Right cardiac atrium (tissue), 5 donors: ENCODE measurements at places on chromosomes 2 and 18.

DNA sequence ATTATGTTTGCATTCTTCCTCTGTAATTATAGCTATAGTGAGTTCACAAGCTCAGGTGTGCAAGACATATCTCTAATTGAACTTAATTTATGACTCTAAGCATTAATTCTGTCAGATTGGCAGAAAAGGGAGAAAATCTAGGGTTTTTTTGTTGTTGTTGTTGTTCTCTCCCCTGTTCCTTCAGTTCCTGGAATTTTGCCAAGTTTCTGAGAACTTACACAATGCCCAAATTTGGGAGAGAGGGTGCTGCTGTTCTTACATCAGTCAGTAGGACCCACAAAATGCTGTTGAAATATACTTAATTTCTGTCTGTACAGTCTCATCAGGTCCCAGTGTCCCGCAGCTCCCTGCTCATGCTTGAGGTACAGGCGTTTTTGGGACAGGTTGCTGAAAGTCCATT, 221.8 kb upstream of the RBMS1 start:
- no peak for DNase-seq

DNA sequence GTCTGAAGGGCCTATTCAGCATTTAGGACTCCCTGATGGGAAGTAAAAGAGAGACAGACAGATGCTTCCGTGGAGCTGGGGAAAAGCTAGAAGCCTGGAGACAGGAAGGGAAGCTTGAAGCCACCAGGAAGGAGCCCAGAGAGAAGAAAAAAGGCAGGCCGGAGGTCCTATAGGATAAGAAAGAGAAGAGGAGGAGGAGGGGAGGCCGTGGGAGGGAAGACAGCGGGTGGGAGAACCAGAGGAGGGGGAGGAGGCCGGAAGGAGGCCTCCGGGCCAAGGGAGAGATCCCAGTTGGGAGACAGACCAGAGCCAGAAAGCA, 107.1 kb upstream of the PKDCC start:
- peak; percentile 76 for DNase-seq

DNA sequence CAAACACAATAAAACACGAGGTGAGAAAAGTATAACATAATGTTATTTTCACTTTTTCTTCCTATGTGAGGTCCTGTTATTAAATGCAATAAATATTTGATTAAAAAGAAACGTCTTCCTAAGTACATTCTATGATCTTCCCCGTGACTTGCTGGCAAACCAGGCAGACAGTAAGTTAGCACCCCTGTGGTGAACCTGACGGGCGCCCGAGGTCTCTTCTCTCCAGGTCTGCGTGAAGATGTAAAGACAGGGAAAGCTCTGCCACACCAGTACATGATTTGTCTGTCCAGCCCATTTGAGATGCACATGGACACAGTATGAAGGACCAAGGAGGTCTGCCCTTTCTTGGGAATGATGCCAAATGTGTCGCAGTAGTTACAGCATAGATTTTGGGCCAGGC, 57.6 kb downstream of the PTH2R start:
- no peak for DNase-seq

DNA sequence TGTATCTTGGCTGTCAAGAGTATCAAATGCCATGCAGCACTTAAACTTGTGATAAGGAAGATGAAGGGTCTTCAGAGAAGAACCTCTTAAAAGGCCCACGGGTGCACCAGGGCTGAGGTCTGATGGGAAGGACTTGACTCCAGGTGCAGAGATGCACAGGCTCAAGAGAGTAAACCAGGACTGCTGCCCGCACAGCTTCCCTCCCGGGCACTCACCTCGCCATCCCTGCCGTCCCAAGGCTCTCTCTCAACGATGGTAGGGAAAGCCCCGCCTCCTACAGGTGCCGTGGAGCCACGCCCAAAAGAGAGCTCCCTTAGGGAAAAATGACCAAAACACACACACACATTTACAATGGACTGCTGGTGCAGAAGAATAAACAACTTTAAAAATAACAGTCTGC, 27.9 kb downstream of the PDIA6 start:
- no peak for DNase-seq

DNA sequence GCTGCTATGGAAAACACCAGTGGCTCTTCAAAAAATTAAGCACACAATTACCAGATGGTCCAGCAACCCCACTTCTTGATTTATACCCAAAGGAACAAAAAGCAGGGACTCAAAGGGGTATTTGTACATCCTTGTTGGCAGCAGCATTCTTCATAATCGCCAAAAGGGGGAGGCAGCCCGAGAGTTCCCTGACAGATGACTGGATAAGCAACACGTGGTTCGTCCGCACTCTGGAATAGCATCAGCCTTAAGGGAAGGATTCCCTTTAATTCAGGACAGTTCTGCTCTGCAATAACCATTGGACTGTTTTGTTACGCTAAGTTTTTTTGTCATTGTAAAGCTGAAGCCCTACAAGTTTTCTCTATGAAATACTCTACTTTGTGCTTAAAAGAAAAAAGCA, 76.7 kb upstream of the TWIST2 start:
- DNase-seq, result no peak

- DNase-seq, result no peak
Measured at GRCh38 chr2:236712304-236712703, 142.7 kb downstream of the ACKR3 start.

GRCh38 chr2:238942726-238943300, 94.9 kb downstream of the TWIST2 start:
- DNase-seq, result no peak

DNA sequence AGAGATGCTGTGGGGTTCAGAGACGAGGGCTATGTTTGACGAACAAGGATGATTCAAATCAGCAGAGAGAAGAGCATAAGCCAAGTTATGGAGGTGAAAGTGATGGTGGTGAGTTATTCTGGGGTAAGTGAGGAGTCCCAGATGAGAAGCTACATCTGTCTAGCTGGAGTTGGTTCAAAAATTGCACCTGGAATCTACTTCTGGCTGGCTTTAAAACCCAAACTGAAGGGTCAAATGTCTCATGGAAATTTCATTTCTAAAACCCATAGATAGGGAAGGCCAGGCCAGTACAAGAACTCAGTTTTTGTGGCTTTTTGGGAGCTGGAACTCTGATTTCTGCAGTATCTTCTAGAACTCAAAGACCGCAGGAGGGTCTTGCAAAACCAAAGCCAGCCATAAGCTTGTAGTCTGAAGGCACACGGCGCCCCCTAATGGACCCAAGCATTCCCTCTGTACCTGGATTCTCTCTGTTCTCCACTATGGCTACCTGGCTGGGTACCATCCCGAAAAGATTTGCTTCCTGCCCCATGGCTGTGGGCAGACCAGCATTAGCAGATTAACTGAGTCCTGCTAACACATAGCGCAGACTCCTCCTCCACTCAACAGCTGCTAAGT, 229.1 kb upstream of the SLC14A2 start:
- DNase-seq, result no peak

DNA sequence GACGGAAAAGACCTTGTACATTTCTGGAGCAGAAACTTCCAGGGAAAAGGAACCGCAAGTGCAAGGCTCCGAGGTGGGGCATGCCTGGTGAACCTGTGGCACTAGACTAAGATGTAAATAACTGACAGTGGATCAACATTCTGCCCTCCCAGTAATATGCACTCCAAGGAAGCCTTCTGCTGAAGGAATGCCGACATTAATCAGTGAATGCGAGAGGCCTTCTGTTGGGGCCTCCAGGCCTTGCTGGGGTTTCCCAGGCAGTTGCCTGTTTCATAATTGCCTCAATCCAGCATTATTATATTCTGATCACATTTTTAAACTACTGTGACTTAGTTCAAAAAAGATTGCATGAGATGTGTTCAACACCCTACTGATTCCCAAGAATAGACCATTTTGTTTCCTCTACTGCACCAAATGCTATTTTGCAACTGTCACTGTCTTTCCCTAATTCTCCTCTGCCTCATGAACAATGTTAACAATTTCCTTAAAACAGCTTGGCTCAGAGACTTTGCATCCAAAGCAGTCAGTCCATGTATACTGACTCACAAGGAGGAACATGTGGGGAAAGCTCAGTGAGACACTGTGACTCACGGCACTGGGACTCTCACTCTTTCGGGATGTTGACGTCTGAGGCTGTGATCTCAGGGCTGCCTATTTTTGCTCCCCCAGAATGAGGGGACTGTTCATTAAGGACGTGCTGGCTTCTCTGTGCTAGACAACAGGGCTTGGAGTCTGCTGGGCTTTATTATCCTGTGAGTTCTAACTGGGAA, 10.5 kb upstream of the DSG2 start:
- DNase-seq, result no peak

GRCh38 chr2:134869946-134870736, 31.7 kb downstream of the ACMSD start:
- peak; percentile 63 for DNase-seq

DNA sequence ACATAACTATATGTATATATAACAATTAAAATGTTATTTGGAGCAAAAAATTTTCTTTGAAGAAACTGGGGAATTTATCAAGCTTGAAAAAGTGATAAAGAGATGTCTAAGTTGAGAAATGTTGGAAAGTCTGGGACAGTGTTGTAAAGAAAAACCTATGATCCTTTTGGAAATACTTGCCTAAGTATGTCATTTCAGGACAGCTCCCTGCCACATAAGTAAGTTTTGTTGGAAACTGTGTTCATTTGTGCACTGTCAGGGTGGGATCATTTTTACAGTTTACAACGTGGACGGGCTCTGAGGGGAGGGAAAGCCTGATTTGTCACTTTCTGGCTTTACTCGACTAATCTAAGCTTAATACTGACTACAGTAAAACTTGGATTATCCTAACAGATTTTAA, 10.4 kb upstream of the COL3A1 start:
- no peak for DNase-seq

GRCh38 chr18:3513481-3513880, 63.5 kb downstream of the TGIF1 start:
- no peak for DNase-seq

DNA sequence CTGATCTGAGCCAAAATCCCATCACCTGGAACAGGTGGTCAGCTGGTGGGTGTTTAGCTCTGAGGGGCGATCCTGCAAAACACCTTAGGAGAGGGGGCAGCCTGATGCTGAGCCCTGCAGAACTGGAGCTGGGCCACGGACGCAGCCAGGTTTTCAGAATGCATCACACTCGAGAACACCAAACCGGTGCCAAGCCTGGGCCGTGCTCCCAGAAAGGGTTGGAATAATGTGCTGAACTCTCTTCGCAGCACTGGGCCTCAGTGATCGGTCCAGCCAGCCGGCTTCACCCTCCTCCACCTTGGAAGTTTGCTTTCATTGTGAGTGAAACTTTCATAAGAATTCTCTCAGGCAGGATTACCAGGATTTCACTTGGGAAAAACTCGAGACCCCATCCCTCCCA, 56.5 kb upstream of the TTC39C start:
- DNase-seq, result peak; percentile 96

DNA sequence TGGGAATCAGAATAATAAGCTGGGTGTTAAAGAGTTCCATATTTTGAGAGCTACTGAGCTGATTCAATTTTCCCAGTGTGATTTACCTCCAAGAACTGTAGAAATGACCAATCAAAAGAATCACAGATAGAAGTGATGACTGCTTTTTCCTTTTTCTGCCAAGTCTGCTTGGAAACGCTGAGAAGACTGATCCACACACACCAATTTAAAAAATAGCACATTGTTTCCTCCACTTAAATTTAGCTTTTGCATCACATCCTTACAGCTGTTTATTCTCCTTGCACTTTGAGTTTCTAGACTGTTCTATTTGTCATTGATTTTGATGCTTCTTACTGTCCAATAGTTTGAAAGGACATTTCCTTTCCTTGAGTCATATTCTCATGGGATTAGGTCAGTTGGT, 590.3 kb upstream of the CHAC2 start:
- DNase-seq, result no peak

- no peak for DNase-seq
Measured at GRCh38 chr2:173271825-173272224, 82.8 kb upstream of the CDCA7 start.

DNA sequence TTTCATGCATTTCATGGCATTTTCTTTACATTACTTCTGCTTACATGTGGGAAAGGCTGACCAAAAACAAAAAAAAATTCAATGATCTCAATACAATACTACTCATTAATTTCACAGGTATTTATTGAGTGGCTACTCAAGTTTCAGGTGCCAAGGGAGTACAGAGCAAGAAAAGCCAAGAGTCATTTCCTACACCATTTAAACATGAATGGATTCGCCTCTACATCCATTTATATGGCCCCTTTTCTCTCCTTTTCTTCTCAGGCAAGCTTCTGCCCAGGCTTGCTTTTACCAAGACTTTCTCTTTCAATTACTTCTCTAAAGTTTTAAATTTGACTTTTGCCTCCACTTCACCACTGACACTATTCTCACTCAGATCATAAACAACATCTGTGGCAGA, 1603.1 kb upstream of the CELF4 start:
- DNase-seq, result no peak

- no peak for DNase-seq
Measured at GRCh38 chr2:57516698-57517340, 529.8 kb upstream of the VRK2 start.

- DNase-seq, result no peak
Measured at GRCh38 chr2:148917431-148917830, 42.4 kb downstream of the KIF5C start.

GRCh38 chr18:79242246-79242645, 153.5 kb upstream of the NFATC1 start:
- DNase-seq, result no peak

DNA sequence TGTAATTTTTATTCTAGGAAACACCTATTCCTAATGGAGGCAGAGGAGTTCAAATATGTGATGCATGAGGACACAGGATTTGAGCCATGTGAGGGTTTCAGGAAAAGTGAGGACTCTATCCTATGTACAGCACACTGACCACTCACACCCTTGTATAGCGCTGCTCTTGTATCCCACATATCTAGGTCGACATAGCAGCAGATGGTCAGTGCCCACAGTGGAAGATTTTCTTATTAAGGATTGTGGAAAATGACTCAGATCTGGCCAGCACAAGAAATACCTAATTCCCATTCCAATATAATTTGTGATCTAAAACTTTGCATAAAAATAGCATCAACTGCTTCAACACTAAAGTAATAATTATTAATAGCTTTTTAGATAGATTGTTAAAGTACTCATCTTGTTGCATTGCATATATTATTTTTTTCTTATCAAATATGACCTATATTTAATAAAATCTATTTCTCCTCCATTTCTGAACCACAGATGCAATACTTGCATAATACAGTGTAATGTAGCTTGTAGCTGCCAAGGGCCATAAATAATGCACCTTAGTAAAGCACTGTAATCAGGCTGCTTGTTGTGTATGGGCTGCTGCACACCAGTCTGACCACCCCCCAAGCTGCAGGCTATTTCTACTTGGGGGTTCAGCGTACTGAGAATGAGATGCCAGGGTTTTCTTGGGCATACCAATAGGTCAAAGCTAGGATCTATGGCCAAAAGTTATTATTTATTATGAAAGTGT, 442.2 kb upstream of the CWC22 start:
- DNase-seq, result no peak

GRCh38 chr18:524466-524865, 24.0 kb upstream of the COLEC12 start:
- no peak for DNase-seq

DNA sequence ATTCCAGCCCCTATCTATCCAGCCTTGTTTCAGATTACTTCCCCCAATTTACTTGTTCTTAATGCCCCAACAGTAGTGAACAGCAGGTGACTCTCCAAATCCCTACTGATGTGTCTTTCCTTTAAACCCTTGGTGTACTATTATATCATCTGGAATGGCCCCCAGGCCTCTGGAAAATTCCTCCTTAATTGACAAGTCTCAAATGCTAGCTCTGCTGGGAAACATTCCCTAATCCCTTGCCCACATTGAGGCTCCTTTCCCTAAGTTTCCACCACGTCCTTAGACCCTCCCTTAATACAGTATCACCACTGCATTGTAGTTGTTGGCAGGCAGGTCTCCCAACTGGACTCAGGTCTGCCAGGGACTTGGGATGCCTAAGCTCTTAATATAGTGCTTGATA, 41.0 kb downstream of the MYO3B start:
- no peak for DNase-seq

GRCh38 chr18:62637807-62638687, 77.3 kb upstream of the PHLPP1 start:
- DNase-seq, result no peak

GRCh38 chr2:234611209-234611608, 114.3 kb upstream of the ARL4C start:
- no peak for DNase-seq
